ENCODE measurements at places on chromosomes 16 and 17.
A peak's percentile ranks its signal among the peaks of the same experiment; 100 is the strongest.

- no peak for DNase-seq
These were observed 122.5 kb downstream of the ZNF423 start for GRCh38 chr16:49733313-49734009.

- DNase-seq = no peak
These were observed 68.0 kb downstream of the ZFHX3 start for GRCh38 chr16:72979974-72980373.

DNA sequence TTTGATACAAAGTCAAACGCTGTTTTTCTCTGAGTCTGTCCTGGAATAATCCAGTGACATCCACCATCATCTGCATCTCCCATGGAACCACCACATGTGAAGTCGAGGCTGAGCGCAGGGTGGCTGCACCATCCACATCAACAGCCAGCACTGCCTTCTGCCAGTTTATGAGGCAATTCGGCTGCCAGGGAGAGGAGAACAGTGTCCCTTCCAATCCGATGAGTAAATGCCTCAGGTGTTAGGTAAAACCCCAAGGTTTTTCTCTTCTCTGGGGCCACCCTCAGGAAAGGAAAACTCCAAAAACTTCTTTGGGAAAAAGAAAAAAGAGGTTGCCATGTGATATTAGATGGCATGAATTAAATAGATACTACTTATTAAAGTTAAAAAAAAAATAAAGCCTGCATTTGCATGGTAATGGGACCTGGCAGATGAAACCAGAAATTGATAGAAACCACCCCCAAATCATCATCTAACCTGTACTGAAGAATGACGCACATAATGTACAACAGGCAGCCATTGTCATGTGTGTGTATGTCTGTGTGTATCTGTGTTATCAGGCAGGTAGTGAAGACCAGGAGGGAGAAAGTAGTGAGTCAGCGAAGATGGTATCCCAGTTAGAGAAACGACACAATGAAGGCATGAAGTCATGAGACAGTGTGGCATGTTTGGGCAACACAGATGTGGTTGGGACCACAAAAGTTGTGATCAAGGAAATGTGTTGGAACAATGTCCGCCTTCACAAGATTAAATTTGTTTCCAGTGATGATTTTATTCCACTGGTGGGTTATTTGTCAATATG lies 478.7 kb downstream of the CDH13 start:
- DNase-seq = no peak

- no peak for DNase-seq
These were observed 60.4 kb downstream of the BAIAP2 start for GRCh38 chr17:81095383-81095762.

- DNase-seq = no peak
These were observed 103.3 kb downstream of the METRNL start for GRCh38 chr17:83182620-83183101.

GRCh38 chr17:16255481-16255921 lies 38.5 kb downstream of the PIGL start:
- peak; percentile 50 for DNase-seq

GRCh38 chr17:42017866-42018200 lies 594 bp upstream of the DNAJC7 start:
- DNase-seq = no peak

GRCh38 chr16:84271037-84271436 lies 23.6 kb upstream of the WFDC1 start:
- DNase-seq = no peak

DNA sequence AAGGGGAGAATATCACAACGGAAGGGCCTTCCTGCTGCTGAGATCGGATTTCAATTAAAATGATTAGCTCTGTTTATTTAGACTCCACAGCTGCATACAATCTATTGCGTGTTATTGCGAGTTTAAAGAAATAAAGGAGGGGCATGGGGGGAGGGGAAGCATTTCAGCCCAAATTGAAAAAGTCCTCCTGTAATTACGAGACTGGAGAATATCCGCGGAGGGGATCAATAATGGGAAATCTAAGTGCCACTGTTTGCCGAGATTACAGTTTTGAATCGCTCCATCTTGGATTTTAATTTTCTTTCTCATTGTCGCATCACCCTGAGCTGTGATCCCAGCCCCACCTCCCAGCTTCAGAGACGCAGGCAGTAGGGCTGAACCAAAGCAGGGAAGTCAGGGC lies 15.7 kb upstream of the RPL38 start:
- no peak for DNase-seq

- DNase-seq = no peak
These were observed 118.3 kb downstream of the ANKRD11 start for GRCh38 chr16:89371968-89372634.

GRCh38 chr16:20897922-20898321 lies 2.2 kb downstream of the DCUN1D3 start:
- no peak for DNase-seq

GRCh38 chr17:8935191-8935590 lies 30.3 kb downstream of the PIK3R5 start:
- no peak for DNase-seq

DNA sequence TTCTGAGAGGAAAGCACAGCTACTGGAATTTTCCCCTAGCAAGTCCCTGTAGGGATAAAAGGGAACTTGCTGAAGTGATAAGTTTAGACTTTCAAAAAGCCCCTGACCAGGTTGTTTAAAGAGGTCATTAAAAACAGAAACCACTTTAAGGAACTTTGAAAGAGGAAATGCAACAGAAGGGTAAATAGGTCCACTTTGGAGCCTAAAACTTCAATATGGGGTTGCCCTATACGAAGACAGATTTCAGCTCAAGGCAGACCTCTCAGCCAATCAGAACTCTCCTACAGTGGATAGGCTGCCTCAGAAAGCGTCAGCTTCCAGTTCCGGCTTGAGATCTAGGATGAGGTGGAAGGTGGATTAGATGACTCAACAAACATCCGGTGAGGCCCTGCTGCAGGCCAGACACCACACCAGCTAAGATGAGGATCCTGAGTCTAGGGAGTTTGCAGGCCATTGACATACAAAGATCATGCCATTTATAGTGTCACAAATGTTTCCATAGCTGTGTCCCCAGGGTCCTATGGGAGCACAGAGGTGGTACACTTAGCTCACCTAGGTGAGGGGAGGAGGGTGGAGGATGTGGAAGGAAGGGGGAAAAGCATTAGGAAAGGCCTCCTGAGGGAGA lies 7.9 kb upstream of the MFSD6L start:
- DNase-seq = no peak

- DNase-seq = peak; percentile 95
These were observed 8.4 kb upstream of the GLIS2 start for GRCh38 chr16:4307215-4308037.

DNA sequence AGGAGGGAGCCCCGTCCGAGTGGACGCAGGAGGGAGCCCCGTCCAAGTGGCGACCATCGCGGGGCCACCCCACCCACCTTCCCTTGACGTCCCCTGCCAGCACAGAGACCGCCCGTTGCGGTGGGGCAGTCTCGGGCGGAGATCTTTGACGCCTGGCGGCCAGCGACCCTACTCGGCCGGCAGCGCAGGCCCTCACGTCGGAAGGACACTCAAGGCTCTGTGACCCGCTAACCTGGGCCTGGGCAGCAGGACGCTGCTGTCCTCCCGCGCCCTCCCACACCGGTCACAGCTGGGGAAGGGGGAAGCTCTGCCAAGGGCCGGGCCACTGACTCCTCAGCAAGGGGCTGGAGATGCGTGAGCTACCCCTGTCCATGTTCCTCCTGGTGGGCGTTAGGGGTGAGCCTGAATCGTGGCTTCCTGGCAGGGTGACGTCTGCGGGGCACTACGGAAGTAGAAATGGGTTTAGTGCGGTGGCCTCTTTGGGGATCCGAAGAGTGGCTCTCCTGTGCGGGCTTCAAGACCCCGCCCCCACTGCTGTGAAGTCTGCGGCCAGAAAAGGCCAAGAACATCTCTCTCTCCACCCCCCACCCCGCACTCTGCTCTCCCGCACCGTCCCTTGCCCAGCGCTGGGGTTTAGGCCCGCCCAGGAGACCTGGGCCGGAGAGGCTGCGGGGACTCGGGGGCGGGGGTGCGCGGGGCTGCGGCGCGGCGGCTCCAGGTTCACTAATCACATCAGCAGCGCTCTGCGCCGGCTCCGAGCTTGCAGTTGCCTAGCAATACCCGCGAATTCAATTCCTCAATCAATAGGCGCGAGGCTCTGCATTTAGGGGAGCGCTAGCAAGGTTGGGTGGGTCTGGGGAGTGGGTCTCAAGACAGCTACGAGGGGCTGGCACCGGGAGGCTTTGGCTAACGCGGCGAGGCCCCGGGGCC lies 5.8 kb downstream of the CBX8 start:
- no peak for DNase-seq

GRCh38 chr17:68238164-68238870 lies 9.5 kb upstream of the AMZ2 start:
- no peak for DNase-seq

DNA sequence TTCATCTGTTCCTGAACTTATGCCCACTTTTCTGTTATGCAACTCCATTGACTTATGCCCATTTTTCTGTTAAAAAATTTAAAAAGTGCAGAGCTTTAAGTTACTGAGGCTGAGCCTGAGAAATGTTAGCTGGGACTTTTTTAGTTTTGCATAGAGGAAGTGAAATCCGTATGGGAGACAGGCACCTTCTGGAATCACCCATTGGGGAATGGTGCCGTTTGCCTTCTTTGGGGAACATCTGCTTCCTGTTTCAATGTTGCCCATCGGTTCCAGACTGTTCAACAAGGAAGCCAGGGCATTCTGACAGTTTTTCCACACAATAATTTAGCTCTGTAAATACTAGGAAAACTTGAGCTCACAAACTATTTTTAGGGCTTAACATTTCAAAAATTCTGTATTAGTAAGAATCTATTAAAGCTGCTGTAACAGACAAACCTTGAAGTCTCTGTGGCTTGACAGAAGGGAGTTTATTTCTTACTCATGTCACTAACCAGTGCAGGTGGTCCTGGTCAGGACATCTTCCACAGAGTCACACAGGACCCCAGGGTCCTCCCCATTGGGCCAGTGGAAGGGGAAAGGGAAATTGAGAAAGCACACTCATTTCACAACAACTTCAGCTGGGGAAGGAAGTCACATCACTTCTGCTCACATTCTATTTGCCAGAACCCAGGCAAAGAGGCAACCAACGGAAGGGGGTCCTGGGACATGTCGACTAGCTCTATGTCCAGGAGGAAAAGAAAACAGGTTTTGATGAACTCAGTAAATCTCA lies 17.2 kb downstream of the PRKCB start:
- DNase-seq = peak; percentile 35

- DNase-seq = no peak
These were observed 2.4 kb downstream of the PGAP6 start for GRCh38 chr16:379183-379960.

DNA sequence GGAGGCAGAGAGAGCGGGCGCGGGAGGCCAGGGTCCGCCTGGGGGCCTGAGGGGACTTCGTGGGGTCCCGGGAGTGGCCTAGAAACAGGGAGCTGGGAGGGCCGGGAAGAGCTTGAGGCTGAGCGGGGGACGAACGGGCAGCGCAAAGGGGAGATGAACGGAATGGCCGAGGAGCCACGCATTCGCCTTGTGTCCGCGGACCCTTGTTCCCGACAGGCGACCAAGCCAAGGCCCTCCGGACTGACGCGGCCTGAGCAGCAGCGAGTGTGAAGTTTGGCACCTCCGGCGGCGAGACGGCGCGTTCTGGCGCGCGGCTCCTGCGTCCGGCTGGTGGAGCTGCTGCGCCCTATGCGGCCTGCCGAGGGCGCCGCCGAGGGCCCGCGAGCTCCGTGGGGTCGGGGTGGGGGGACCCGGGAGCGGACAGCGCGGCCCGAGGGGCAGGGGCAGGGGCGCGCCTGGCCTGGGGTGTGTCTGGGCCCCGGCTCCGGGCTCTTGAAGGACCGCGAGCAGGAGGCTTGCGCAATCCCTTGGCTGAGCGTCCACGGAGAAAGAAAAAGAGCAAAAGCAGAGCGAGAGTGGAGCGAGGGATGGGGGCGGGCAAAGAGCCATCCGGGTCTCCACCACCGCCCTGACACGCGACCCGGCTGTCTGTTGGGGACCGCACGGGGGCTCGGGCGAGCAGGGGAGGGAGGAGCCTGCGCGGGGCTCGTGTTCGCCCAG lies 1.2 kb upstream of the CBX4 start:
- DNase-seq = peak; percentile 69
